ENCODE measurements at places on chromosomes 5 and 9.

DNA sequence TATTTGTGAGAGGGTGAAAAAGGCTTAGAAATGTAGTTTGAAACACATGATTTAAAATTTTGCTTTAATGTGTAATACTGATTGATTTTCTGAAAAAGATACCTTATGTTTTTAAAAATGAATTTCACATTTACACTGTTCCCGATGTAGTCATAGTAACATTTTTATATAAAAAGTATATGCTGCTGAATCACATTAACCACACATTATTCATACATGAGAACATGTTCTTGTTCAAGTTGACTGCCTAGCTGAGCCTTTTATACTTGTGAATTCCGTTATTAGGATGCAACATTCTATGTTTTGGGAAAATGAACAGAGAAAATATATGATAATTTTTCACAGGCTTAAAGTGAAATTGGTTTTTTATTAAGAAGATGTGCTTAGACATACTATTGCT, 461.1 kb upstream of the NUDT12 start:
- no peak for DNase-seq

DNA sequence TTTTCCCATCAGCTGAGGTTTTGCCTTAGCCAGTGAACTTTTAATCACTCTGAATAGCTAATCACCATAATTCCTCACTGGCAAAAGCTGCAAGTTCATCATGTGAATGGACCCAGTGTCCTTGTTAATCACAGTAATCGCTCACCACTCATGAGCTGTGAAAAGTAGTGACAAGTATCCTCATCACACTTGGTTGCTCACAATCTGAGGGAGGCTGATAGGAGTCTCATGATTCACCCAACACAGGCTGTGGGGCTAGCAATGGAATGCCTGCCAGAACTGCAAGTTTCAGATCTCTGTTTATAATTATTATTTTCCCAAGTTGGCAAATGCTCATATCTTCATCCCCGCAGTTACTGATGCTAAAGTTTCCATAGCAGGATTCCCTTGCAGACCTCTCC, 467.2 kb downstream of the KIF4B start:
- no peak for DNase-seq

- DNase-seq: no peak
Measured at GRCh38 chr9:117232281-117232680, 182.6 kb downstream of the ASTN2 start.

- DNase-seq: no peak
Measured at GRCh38 chr5:60463179-60463868, 236.6 kb downstream of the DEPDC1B start.

DNA sequence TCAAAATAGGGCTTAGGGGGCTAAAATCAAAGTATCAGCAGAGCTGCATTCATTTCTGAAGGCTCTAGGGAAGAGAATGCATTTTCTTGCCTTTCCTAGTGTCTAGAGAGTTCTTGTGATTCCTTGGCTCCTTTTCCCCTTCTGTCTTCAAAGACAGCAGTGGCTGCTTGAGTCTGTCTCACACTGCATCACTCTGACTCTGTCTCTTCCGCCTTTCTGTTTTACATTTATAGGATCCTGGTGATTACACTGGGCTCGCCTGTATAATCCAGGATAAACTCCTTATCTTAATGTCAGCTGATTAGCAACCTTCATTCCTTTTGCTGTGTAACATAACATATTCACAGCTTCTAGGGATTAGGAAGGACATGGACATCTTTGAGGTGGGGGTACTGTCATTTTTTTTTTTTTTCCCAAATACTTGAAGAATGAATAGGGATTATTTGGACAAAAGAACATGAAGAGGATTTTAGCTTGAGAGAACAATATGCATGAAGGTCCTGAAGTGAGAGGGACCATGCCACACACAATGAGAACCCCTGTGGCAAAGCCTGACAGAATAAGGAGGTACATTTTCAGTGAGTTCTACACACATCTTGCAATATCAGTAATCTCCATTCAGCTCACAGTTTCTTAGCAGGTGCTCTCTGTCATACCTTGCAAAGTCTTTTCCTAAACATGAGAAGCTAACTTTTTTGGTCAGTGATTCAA, 267.6 kb downstream of the FAM170A start:
- no peak for DNase-seq

GRCh38 chr9:91342575-91342974, 19.1 kb downstream of the AUH start:
- no peak for DNase-seq

DNA sequence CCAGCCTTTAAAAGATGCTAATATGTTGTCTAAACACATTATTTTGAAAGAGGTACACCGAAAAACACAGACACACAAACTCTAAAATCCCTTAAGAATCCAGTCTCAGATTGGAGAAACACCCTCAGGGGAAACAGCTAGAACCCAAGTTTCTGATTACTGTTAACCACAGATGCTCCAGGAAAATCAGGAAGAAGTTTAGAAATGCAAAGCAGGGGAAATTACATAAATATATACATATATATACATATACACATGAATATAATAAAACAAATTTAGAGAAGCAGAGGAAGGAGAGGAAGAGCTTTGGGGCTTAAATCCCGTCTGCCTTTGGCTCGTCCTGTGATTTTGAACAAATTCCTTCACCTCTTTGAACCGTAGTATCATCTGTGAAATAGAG, 73.2 kb upstream of the KLF4 start:
- no peak for DNase-seq

- DNase-seq: no peak
Measured at GRCh38 chr9:114321759-114322158, 1.1 kb upstream of the ORM1 start.

GRCh38 chr9:36382484-36382883, 17.6 kb downstream of the RNF38 start:
- DNase-seq: no peak

DNA sequence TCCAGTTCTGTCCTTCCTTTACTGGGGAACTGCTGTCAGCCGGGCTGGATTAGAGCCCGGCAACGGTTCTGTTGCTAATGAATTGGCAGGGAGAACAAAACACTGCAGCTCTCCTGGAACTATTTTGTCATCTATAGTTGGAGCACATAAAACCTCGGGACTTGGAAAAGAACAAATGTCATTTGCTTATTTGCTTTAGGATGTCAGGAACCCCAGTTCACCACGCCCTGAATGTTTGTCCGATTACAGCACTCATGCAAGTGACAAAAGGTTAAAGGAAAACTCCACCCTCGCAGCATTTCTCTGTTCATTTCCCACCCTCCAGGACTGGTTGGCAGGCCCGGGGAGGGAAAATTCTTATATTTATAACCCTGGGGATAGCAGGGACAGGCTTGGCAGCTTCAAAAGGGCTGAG, 66.4 kb upstream of the PLPP1 start:
- no peak for DNase-seq

DNA sequence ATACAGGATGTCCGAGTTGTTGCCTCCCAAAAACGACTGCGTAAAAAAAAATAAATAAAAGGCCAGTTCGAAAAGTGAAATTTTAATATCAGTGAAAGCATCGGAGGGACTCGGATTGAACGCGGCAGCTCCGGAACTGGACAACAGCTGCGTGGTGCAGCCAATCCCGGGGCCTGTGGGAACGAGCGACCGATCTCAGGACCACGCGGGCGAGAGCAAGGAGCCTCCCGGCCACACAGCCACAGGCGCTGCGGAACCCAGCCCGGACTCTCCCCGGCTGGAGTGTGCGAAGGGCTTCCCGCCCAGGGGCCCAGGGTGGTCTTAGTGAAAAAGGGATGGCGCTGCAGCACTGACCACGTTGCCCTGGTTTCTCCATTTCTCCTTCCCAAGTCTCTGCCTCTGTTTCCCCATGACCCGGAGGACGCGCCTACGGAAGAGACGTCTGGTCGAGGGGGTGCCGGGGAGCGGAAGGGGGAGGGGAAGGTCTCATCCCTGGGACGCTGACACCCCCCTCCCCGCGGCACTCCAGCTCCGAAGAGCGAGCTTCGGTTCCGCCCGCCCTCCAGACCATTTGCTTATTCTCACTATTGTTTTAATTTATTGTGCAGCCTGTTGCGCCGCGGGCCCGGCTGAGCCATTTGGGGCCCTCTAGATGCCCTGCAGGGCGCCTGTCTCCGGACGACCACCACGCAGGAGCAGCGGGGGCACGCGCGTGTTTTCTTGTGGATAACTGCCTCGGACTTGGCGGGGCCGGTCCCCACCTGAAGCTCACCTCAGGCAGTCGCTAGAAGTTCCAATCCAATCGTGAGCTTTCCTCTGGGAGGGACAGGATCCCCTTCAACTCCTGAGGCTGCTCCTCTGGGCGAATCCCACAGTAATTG, 303.0 kb downstream of the PARP8 start:
- DNase-seq: no peak

DNA sequence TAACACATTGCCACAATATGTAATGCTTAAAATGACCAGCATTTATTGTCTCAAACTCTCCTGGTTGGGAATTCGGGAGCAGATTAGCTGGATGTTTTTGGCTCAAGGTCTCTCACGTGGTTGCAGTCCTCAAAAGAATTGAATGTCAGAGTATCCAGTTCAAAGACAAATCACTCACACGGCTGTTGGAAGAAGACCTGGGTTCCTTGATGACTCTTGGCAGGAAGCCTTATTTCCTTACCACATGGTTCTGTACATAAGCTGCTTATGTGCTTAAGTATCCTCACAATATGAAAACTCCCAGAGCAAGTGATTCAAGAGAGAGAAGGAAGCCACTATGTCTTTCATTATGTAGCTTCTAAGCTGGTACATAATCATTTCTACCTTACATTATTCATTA, 230.3 kb upstream of the PTPRD start:
- no peak for DNase-seq

DNA sequence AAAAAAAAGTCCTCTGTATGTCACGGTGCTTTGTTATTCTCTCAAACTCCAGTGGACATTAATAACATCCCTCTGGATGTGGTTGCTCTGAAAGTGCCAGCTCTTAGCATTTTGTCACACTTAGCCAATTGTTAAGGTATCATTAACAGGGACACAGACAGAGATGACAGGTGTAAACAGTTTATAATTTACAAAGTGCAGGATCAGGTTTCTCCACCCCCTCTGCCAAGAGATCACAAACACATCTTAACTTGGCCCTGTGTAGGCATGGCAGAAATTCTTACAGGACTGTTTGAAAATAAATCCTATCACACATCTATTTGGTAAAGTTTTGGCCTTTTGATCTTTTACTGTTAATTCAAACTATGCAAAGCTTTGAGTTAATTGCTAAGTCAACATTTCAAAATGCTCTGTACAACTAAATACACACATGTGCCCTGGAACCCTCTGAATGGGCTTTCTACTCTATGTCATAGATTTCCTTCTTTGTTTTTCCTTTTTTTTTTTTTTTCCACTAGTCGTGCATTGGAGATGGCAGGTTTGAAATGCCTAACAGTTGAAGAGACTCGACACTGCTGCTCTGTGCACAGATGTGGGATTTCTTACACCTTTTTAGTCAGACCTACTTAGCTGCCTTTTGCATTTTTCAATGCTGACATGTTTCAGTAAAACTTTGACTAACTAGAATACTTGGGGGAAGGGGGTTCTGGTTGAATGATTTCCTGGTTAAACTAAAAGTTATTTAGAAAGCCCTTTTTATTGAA, 41.7 kb downstream of the SEMA6A start:
- no peak for DNase-seq

- no peak for DNase-seq
Measured at GRCh38 chr5:85500869-85501268, 1116.2 kb upstream of the EDIL3 start.

GRCh38 chr5:96671441-96671840, 9.3 kb downstream of the CAST start:
- DNase-seq: no peak

- DNase-seq: no peak
Measured at GRCh38 chr9:88722753-88723152, 187.8 kb downstream of the NXNL2 start.

DNA sequence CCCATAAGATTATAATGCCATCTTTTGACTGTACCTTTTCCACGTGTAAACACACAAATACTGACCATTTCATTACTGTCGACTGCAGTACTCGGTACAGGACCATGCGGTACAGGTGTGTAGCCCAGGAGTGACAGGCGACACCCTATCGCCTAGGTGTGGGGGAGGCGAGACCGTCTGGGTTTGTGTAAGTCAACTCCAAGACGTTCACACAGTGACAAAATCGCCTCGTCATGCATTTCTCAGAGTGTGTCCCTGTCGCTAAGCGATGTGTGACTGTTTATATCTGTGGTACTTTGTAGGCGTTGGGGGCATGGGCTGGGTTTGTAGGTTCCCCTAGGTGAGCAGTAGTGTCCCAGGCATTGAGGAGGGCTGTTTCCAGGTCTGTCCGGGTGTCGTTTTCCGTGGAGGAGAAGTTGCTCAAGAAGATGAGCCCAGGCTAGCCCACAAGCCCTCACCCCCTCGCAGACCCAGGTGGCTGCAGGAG, 20.3 kb downstream of the NEK6 start:
- DNase-seq: no peak

- no peak for DNase-seq
Measured at GRCh38 chr9:7944572-7944971, 145.0 kb upstream of the DMAC1 start.

GRCh38 chr5:37847978-37848425, 8.2 kb upstream of the GDNF start:
- no peak for DNase-seq

DNA sequence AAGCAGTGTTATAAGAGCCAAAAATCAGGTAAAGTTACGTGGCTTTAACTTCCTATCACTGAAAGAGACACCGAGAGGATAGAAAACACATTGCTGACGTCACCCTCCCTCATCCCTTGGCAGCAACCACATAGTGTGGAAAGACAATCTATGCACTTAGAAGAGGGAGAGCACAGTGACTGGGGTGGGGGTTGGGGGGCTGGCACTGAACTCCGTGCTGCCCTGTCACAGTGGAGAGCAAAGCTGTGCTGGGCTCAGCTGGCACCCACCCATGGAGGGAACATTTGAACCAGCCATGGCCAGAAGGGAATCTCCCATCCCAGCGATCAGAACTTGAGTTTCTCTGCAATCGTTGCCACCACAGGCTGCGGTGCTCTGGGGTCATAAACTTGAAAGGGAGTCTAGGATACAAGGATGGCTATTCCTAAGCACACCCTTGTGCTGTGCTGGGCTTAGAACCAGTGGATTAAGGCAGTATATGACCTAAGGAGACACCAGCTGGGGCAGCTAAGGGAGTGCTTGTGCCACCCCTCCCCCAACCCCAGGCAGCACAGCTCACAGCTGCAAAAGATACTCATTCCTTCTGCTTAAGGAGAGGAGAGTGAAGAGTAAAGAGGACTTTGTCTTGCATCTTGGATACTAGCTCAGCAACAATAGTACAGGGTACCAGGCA, 73.4 kb downstream of the KIAA0825 start:
- no peak for DNase-seq

DNA sequence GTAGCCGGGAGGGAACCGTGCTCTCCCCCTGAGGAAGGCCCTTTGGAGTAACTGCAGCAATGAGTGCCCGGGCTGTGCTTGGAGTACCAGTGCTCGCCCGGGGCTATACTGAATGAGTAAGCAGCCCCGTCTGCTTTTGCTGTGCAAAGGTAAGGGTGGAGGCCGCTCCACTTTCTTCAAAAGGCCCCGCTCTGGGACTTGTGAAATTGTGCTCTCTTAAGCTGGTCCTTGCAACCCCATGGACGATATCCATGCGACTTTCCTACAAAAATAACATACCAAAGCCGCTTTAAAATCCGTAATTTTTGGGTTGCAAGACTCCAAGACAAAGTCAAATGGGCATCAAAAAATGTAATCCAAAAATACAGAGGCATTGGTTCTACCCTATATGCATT, 578 bp upstream of the TNFAIP8 start:
- DNase-seq: no peak

All from GM19239 (cell line).